CD4-positive, CD25-positive, alpha-beta regulatory T cell (primary cell): ENCODE measurements at places on chromosomes 2 and 18.
A peak's percentile ranks its signal among the peaks of the same experiment; 100 is the strongest.

GRCh38 chr2:55460562-55460961 lies 40.9 kb upstream of the CCDC88A start:
- no peak for DNase-seq

DNA sequence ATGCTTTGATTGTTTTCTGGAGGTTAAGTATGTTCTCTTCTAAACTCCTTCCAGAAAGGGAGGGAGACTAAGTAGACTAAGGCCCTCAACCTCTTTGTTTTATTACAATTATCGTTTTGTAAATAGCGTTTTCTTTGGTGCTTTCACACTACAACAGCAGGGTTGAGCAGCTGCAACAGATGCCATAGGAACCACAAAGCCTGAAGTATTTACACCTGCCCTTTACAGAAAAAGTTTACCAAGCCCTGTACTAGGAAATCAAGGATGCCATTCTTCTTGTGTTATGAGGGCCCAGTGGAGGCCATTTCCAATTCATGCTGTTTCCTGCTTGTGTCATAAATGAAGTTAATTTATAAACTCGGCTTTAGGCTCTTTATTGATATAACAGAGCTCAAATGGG lies 914.8 kb downstream of the DCDC2C start:
- DNase-seq = no peak

- DNase-seq = no peak
Measured at GRCh38 chr2:125471963-125472362, 1184.0 kb upstream of the GYPC start.

DNA sequence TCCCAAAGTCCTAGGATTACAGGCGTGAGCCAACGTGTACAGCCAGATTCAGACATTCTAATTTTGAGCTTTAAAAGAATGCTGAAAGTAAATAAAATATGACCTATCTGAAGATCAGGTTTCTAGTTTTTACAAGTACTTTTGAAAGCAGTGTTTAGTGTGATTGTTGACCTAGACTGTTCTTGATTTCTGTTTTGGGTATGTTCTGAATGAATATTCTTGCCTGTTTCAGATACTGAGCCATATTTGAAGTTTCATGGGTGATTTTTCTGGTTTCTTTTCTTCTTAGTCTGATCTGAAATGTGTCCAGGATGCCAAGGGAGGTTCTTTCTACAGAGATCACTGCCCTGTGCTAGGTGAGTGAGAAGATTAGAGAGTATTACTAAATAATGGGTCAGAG lies 37.2 kb downstream of the MIB1 start:
- no peak for DNase-seq

DNA sequence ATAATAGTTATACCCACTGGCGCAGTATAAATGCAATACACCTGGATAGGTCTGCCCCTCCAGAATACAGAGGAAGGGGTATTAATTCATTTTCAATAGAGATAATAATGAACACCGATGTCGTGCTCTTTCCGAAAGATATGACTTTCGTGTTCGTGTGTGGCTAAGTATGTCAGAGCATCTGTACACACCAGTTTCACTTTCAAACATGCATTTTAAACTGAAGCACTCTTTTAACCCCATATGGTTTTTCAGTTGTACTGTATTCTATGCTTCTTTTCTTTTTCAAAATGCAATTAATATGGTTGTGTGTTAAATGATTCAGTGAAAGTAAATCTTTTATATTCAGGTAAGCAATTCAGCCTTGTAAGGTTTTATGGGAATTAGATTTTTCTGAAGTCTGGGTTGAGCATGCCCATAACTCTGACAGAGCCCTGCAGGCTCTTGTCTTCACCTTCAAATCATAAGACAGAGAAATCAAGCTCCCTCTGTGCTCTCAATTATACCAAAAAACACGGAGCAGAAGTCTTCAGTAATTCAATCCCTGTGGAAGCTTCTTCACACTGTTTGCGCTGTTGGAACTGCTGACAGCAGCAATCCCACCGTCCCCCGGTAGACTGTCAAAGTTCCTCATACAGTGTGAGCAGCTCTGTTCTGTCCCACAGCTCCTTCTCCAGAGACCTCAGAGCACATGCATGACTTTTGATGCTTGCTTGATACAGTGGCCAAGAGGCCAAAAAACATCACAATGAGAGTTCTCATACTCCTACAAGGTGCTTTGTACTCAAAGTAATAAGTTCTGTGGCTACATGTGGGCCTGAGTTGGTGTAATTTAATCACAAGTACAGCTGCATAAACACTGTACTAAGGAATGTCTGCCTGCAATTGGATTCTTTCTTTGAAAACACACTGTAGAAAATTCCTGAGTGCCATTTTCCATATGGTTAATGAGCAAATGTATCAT lies 186.8 kb downstream of the ZNF521 start:
- DNase-seq = no peak

GRCh38 chr2:226742347-226742746 lies 57.3 kb downstream of the IRS1 start:
- no peak for DNase-seq

DNA sequence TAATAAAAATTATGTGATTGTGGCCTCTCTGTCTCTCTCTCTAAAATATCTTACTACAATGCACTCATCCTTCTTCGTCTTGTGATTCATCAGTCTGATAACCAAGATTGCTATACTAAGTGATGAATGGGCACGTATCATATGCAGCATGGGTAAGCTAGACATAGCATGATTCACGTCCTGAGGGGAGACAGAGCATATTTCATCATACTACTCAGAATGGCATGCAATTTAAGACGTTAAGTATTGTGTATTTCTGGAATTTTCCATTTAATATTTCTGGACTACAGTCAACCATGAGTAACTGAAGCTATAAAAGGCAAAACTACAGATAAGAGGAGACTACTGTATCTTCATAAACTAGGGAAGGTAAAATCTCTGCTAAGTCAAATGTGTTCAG lies 97.0 kb upstream of the CD226 start:
- DNase-seq = no peak

DNA sequence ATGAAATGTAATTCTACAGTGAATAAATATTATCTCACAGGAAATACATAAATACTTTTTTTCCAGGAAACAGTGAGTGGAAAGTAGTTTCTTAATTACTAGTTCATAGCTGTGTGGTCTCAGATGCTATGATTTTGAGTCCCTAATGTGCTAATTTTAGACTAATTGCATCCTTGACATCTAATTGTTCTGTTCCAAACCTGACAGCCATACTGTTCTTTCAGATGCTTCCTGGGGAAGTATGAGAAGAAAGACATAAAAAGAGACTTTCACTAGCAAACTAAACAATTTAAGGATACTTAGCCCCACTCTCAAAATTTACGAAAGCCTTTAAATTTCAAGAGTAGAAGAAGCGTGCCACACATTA lies 350.9 kb upstream of the CDH20 start:
- no peak for DNase-seq

DNA sequence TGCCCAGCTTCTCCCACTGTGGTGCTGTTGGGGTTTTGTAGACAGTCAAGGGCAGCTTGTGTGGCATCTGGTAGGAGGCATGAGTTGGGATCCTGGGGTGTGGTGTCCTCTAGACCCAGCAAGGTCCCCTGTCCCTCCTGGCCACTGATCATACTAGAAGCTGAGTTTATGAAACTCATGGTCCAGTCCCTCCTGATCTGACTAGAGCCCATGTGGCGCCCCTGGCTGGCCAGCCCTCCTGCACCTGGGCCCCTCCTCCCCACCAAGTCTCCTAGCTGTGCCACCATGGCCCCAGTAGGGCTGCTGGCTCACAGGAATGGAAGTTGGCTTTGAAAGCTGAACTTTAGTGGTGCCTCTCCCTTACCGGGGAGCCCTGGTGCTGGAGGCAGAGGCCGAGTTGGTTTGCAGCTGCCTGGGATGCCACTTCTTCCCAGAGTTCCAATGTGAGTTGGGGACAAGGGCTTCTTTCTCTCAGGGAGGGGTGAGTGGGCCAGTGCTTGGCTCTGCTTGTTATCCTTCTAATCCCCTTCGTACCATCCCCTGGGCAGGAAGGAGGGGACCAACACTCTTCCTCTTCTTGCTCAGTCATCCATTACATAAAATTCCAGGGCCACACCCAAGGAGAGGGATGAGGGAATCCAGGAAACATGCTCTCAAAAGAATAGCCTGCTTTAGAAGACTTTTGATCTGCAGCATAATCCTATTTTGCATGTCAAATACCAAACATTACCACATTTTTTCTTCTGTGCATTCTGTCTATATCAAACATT lies 37.5 kb upstream of the HAAO start:
- no peak for DNase-seq

DNA sequence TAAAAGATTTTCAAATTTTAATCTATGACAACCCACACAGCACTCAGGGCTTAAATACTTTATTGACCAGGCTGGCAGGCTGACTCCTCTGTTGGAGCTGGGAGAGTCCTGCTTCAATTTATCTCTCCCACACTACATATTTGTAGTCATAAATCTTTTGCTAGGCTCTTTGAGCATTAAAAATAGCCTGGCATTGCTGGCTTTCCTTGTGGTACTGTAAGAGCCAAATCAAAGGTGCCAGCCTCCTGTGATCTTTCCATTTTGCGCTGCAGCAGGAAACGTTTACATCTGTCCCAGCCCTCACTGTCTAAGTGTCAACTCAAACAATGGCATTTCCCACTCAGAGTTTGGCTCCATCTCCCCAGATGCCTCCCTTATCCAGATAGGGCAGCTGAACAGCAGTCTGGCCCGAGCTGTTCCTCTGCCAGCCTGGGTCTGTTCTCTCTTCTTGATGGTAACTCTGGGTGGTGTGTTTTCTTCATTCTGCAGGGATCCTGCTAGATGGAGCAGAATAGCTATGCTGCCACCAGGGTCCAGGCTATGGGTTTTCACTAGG lies 62.1 kb downstream of the LRRTM1 start:
- DNase-seq = no peak

GRCh38 chr2:39685126-39685525 lies 19.4 kb downstream of the TMEM178A start:
- no peak for DNase-seq

DNA sequence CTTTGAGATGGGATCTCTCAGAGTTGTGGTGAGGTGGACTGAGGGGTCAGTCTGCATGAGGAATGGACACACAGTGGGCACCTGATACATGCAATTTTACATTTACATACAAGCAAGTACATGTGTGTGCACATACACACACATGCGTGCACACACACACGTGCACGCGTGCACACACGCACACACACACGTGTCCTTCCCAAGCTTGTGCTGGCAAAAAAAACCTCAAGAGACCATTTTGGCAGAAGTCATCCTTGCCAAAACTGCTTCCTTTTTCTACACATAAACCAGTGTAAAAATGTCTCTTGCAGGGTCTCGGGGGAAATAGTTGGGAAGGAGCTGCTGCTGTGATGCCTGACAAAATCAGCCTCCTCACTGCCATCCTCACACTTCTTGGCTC lies 279.5 kb upstream of the POU3F3 start:
- no peak for DNase-seq

- DNase-seq = no peak
Measured at GRCh38 chr2:221334481-221335218, 237.5 kb downstream of the EPHA4 start.

DNA sequence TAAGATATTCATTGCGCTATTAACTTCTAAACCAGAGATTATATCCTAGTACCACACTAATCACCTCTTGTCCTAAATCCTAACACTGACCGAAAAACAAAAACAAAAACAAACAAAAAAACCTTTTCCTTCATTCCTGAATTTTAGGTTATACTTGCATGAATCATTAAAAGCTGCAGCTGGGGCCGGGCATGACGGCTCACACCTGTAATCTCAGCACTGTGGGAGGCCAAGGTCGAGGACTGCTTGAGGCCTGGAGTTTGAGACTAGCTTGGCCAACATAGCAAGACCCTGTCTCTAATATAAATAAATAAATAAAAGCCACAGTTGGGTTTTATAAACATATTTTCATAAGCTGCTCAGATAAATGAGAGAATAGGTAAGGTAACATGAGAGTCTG lies 60.0 kb downstream of the GDF7 start:
- DNase-seq = no peak

DNA sequence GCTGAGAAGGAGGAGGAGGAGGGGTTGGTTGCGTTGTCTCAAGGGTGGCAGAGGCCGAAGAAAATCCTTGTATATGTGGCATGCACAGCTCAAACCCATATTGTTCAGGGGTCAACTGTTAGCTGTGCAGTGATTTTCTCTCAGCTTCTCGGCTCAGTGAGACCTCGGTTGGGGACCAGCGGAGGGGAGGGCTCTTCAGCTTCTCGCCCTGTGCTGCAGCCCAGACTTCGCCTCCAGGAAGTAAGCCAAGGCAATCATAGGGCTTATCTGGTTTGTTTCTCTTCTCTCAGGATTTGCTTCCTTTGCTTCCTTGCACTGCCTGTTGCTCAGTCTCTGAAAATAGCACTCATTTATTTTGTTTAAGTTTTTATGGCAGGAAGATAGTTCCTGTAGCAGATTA lies 85.5 kb downstream of the SOWAHC start:
- DNase-seq = no peak

- no peak for DNase-seq
Measured at GRCh38 chr18:26271917-26272549, 45.8 kb downstream of the TAF4B start.

GRCh38 chr2:8598295-8599165 lies 83.3 kb upstream of the ID2 start:
- DNase-seq = no peak

DNA sequence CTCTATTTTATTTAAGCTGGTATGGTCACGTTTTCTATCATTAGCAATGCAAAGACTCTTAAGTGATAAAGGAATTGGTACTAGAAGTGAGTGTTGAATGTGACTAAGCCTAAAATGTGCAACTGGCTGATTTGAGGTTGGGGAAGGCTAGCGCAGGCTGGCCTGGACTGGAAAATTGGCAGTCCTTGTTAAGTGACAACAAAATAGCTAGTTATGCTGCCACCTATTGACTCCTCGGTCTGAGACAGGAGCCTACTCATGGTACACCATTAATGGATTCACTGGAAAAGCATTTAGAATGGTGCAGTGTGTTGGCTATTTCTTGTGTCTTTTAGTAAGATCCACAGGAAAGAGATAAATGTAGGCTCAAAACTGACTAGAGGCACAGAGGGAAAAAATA lies 5.7 kb upstream of the WIPF1 start:
- peak; percentile 45 for DNase-seq

GRCh38 chr2:85736456-85737355 lies 17.1 kb upstream of the ATOH8 start:
- DNase-seq = no peak

DNA sequence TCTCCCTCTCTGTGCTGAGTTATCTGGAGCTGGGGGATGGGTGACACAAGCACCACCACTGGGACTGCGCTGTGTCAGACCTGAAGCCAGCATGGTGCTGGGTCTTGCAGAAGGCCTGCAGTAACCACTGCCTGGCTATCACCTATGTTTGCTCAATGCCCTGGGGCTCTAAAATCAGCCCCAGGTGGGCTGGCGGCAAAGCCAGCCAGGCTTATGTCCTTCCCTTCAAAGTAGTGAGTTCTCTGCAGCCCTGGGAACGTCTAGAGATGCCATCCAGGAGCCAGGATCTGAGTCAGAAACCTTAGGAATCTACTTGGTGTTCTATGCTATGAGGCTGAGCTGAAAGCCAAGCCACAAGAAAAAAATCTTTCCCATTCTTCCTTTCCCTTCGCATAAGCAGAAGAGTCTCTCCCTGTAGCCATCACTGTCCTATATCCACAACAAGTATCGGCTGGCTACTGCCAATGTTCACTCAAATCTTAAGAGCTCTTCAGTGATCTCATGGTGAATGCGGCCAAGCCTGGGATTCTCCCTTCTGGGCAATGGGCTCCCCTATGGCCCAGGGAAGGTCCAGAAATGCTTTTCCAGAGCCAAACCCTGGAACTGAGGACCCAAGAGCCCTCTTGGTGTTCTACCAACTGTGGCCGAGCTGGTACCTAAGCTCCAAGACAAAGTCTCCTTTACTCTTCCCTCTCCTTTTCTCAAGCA lies 248.7 kb downstream of the ZNF385B start:
- DNase-seq = no peak
